ENCODE measurements at places on chromosomes 11 and 22. TPM values are rescaled to one million over a fixed set of nuclear protein-coding genes. Genes with fewer than 3 reads are reported as not detected.

Gene ZDHHC13
- 18.3 TPM for total RNA-seq

Gene PGM2L1
- total RNA-seq, result 13.4 TPM

Gene GDPD4
- not detected for total RNA-seq

Gene MTFP1
- 117 TPM for total RNA-seq

Gene MRTFA
- 26.2 TPM for total RNA-seq

Measured in H7 (cell line).